CD8-positive, alpha-beta T cell (primary cell): ENCODE measurements at places on chromosomes 4 and X. TPM values are rescaled to one million over a fixed set of nuclear protein-coding genes. Genes with fewer than 3 reads are reported as not detected.

Gene SPIN2B
- 8.1 TPM for total RNA-seq

Gene NLGN4X
- not detected for total RNA-seq

Gene STATH
- not detected for total RNA-seq

Gene MTTP
- total RNA-seq = not detected

Gene CRLF2
- total RNA-seq = not detected

Gene PRR32
- not detected for total RNA-seq

Gene GLOD5
- total RNA-seq = not detected

Gene CFAP47
- total RNA-seq = not detected

Gene FAM156B
- 8.4 TPM for total RNA-seq

Gene DCLK2
- 0.44 TPM for total RNA-seq

Gene SH3D19
- 0.60 TPM for total RNA-seq

Gene NDNF
- total RNA-seq = not detected

Gene TMEM156
- total RNA-seq = 8.4 TPM

Gene LAMP2
- total RNA-seq = 12.7 TPM
